ENCODE measurements at places on chromosomes 5 and 9. TPM values are rescaled to one million over a fixed set of nuclear protein-coding genes. Genes with fewer than 3 reads are reported as not detected.

- DNase-seq = peak; percentile 18
Measured at GRCh38 chr5:68953875-68954617, 139.8 kb upstream of the SLC30A5 start.

Gene NAIP
- 6.3 TPM for total RNA-seq

DNA sequence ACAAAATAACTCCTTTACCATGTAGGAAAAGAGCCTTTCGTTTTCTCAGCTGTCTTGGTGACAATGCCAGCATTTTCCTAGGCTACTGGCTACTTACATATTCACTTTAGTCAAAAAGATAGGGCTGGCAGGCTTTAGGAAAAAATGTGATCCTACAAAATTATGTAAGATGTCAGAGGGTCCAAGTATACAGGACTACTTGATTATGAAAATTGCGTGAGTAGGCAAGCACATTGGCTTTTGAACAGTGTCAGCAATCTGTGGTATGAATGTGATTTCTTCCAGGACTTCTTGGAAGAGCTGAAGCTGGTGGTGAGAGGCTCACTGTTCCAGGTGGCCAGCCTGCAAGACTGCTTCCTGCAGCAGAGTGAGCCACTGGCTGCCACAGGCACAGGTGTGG is 22.8 kb downstream of the THBS4 start:
- no peak for DNase-seq

GRCh38 chr9:26833792-26834191 is 58.8 kb downstream of the CAAP1 start:
- peak; percentile 14 for DNase-seq

Gene LHX2
- not detected for total RNA-seq

DNA sequence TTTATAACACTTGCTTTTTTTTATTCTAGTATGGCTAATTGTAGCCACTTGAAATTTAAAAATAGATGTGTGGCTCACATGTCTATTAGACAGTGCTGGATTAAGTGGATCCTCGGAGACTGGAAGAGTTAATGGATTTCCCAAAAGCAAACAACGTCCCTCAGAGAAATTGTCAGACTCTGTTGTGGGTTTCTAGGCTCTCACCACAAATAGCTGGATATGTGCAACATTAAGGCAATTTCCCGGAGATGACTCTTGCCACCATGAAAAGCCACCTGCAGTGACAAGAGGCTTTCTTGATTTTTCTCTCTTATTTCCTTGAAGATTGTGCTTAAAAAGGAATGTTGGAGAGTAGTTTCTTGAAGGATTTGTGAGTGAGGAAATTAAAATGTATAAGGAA is 43.2 kb downstream of the TMEM167A start:
- DNase-seq = no peak

DNA sequence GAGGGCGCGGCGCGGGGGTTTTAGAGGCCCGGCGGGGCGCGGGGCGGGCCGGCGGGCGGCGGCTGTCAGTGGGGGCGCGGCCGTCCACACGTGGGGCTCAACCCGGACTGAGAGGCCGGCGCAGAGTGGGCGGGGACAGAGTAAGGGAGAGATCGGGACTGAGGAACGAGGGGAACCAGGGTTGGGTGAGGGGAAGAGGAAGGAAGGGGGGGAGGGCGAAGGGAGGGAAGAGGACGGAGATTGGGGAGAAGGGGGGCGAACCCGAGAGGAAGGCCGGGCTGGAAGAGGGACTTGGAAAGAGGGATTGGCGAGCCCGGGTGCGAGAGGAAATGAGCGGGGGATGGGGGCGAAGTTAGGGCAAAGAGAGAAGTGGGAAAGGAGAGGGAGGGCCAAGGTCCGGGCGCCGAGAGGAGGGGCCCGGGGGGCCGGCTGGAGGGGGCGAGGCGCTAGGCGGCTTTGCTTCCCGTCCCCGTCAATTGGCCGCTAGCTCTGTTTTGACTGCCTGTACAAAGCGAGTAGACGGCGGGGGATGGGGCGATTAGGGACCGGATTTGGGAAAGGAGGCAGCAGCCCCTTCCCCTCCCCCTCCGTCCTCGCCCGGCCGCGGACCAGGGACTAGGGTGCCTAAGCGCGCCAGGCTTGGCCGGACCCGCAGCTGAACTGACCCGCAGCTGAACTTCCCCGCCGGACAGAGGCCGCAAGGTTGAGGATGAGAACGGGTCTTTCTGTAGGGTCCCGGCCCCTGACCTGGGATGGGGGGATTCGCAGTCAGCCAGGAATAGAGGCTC is 399 bp upstream of the FBN2 start:
- DNase-seq = peak; percentile 79

- DNase-seq = peak; percentile 36
Measured at GRCh38 chr9:135023088-135023785, 64.2 kb upstream of the OLFM1 start.

DNA sequence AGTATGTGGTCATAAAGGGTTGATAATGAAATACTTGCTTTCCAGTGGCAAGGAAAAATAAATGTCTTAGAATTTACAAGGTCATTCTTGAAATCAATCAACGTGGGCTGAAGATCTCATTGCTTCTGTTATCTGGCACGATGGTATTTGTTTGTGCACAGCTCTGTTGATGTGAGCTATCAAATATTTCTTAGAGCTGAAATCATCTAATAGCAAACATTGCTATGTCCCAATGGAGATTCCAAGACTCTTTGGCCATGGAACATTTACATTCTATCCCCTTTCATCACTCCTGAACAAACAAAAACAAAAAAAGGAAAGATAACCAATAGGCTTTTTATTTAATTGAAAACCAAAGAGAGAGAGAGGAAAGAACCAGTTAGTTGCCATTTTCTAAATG is 111.5 kb upstream of the CCDC152 start:
- no peak for DNase-seq

Gene ENHO
- not detected for total RNA-seq

- DNase-seq = no peak
Measured at GRCh38 chr9:127860260-127860659, 5.8 kb upstream of the ENG start.

DNA sequence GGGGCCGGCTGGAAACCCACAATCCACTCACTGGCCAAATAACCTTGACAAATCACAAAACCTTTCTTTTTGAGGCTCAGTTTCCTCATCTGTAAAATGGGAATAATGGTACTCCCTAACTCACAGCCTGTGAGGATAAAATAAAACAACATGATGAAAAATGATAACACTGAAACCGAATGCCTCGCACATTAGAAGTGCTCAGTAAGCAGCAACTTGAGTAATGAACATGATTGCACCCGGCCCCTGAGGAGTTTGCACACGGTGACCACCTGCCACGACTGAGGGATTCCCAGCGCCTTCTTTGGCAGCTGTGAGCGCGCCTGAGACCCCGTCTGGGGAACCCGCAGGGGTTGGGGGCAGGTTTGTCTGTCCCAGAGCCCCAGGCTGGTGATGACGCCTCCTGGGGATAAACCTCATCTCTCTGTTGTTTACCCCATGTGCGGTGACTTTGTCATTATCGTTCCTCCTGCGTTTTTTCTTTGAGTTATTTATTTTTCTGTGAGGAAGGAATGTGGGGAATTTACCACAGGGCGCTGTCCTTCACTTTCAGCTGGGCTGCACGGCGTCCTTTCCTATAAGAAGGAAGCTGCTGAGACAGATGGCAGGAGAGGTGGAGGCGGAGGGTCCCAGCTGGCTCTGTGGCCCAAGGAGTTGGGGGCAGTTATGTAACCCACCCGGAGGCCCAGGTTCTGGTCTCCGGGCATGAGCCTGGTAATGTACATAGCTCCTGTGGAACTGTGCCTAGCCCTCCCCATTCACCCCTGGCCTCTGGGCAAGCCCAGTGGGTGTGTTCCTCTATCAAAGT is 3.0 kb upstream of the SYNPO start:
- peak; percentile 92 for DNase-seq

Gene CRB2
- total RNA-seq = not detected

- DNase-seq = no peak
Measured at GRCh38 chr5:1746371-1747078, 53.1 kb downstream of the MRPL36 start.

Gene GRXCR2
- total RNA-seq = not detected

GRCh38 chr5:170139786-170140335 is 34.2 kb downstream of the FOXI1 start:
- no peak for DNase-seq

GRCh38 chr5:175325681-175326080 is 118.3 kb downstream of the DRD1 start:
- DNase-seq = peak; percentile 2

GRCh38 chr5:141260458-141261237 is 15.5 kb downstream of the PCDHB15 start:
- DNase-seq = peak; percentile 27

GRCh38 chr5:68074633-68075032 is 140.9 kb upstream of the PIK3R1 start:
- DNase-seq = no peak
